ENCODE measurements at places on chromosomes 7 and 10.

DNA sequence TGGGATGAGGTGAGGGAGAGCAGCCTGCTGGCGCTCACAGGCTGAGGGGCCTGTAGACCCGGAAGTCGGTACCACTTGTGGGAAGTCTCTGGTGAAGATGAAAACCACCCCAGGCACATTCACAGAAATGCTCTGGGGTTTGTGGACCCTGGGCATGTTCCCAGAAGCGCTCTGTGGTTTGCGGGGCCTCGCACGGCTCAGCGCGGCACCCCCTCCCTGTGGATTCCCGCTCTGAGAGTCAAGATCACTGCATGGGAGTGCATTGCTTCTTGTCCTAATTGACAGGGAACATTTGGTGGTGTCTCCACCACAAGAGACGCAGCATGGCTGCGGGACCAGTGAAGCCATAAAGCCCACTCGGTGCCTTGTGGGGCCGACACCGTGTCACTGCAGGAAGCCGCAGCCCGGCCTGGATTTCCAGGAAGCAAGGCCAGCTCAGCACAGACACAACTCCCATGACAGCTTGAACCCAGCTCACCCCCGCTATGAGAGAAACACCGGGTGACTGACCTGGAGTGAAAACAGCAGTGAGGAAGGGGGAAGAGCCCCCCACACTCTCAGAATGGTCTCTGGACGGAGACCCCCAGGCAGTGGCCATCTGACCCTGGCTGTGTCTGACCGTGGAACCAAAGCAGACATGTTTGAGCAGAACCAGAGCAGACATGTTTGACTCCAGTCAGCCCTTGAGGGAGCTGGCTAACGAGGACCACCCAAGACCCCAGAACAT is 157.2 kb downstream of the PTPRN2 start:
- DNase-seq = no peak

GRCh38 chr10:19212590-19212989 is 164.0 kb downstream of the MALRD1 start:
- DNase-seq = no peak

GRCh38 chr7:140611641-140612040 is 29.0 kb downstream of the DENND2A start:
- no peak for DNase-seq

DNA sequence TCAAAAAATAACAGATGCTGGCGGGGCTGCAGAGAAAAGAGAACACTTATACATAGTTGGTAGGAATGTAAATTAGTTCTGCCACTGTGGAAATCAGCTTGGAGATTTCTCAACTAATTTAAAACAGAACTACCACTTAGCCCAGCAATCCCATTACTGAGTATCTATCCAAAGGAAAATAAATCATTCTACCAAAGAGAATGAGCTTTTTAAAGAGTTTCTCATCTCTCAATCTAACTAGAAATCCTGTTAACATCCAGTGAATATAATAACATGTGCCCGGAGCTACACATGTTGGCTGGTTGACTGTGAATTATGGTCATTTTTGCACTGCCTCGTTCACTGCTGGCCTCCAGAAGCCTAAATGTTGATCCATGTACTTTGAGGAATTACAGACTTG is 39.3 kb downstream of the BET1 start:
- no peak for DNase-seq

DNA sequence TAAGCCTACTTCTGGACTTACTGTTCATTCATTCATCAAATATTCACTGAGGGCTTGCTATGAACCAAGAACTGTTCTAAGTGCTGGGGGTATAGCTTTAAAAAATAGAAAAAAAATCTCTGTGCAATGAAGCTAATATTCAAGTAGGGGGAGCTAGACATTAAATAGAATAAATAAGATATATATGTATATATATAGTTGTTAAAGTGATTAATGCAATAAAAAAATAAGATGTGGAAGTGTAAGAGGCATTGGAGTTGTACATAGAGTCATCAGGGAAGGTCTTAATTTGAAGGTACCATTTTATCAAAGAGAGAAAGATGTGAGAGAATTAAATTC is 181.2 kb upstream of the AGR3 start:
- no peak for DNase-seq

GRCh38 chr7:92466682-92467081 is 11.1 kb downstream of the ERVW-1 start:
- DNase-seq = no peak

DNA sequence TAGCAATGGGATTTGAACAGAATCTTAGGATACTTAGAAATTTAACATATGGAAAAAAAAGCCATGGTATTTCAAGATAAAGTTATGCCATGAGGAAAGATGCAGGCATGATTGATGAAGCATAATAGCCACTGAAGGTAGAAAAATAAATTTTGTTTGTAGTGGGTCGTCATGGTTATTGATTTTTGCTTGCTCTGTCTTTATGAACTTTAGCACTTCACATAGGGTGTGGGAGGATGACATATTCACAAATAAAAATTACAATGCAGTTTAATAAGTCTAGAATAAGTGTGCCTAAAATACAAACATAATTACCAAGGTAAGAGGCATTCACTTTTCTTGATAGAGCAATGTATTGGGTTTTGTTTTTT is 129.1 kb upstream of the SEMA3E start:
- no peak for DNase-seq

DNA sequence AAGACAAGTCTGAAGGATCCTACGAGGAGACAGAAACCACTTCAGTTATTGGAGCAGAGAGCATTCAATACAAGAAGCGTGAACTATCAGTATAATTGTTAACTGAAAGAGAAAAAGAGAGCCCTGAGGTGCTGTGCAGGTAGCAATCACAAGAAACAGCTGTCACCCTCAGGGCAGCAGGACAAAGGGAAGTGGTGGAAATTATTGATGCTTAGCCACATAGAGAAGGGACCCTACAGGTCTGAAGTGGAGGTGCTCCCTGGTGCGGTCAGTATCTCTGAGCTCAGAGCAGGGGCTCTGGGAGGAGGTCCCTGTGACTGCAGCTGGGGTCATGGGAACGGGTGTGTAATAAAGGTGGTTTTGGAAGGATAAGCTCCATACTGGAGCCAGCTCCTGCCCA is 97.8 kb upstream of the KLF6 start:
- no peak for DNase-seq

GRCh38 chr7:23347033-23347681 is 48.0 kb downstream of the MALSU1 start:
- no peak for DNase-seq

DNA sequence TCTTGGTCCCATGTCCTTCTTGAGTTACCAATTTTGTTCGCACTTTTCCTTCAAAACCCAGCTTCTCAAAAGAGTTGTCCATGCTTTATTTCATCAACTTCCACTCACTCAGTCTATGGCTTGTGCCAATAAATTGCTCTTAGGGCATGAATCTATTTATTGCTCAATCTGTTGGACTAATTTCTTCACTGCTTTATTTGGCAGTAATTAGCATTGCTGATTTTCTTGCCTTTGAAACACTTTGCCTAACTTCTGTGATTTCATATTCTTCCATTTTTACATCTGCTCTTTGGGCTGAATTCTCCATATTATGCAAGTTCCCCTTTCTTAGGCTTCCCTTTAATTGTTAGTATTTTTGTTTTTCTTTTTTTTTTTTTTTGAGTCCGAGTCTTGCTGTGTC is 16.8 kb downstream of the DLD start:
- DNase-seq = no peak

GRCh38 chr7:20896996-20897395 is 110.3 kb upstream of the SP8 start:
- DNase-seq = no peak

- no peak for DNase-seq
These were observed 96.5 kb downstream of the ZMIZ1 start for GRCh38 chr10:79165070-79165778.

- DNase-seq = no peak
These were observed 28.8 kb downstream of the TMEM120A start for GRCh38 chr7:75965617-75966016.

DNA sequence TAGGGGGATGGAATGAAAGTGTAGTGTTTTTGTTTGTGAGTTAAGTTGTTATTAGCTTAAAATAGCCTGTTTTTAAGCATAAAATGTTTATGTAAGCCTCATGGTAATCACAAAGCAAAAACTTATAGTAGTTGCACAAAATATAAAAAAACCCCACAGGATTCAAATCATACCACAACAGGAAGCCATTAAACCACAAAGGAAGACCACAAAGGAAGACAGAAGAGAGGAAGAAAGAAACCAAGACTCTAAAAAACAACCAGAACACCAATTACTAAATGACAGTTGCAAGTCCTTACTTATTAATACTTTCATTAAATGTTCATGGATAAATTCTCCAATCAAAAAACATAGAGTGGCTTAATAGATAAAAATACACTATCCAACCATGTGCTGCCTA is 63.6 kb downstream of the ANKRD7 start:
- DNase-seq = peak; percentile 74

DNA sequence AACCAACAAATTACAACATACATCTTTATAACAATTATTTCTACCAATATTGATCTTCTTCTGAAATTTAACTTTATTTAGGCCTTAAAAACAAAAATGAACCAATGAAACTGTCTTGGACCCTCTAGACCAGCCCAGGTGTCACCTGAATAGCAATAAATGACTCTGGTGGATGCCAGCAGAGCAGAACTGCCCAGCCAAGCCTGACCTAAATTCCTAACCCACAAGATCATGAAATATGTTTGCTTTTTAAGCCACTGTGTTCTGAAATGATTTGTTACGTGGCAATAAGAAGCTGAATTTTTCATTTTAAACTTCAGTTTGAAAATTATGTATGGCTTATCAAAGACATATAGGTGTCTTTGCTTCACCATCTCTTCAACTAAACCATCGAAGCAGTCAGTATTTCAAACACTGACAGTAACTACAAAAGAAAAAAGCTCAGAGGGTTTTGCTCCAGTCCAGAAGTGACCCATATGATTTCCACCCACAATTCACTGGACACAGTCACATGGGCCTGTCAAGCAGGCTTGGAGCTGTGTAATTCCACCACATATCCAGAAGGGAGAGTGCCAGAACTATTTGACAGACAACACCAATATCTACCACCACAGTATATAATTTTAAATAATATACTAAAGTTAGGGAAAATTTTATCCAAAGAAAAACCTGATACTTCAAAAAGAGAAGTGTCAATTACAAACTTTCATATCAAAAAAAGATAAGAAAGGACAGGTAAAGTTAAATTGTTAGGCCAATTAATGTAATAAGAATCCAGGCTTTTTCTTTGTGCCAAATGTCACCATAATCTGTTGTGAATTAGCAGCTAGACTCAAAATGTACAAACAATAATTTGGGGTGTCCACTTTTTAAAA is 94.5 kb downstream of the KMT2C start:
- DNase-seq = peak; percentile 12

- DNase-seq = no peak
These were observed 124.0 kb downstream of the CELF2 start for GRCh38 chr10:11141571-11142091.

DNA sequence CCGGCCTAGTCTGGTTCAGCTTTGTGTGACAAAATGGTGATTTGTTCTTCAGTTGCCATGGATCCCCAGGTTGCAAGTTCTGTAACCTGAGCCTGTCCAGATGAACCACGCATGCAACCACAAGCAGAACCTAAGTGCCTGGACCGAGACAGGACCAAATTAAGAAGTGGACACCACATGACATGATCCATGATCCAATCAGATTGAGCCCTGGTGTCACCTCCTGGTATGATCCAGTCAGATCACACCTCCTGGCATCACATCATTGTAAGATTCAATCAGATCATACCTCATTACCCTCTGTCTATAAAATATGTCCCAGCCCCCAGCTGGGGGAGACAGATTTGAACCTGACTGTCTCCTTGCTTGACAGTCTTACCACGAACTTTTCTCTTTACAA is 70.0 kb downstream of the MALSU1 start:
- no peak for DNase-seq

- DNase-seq = peak; percentile 24
These were observed at the start of gene ADRB1 for GRCh38 chr10:114043532-114044246. ADRB1 (plus strand) TSS chr10:114043866; CDS start chr10:114044133, 267 bp downstream.

DNA sequence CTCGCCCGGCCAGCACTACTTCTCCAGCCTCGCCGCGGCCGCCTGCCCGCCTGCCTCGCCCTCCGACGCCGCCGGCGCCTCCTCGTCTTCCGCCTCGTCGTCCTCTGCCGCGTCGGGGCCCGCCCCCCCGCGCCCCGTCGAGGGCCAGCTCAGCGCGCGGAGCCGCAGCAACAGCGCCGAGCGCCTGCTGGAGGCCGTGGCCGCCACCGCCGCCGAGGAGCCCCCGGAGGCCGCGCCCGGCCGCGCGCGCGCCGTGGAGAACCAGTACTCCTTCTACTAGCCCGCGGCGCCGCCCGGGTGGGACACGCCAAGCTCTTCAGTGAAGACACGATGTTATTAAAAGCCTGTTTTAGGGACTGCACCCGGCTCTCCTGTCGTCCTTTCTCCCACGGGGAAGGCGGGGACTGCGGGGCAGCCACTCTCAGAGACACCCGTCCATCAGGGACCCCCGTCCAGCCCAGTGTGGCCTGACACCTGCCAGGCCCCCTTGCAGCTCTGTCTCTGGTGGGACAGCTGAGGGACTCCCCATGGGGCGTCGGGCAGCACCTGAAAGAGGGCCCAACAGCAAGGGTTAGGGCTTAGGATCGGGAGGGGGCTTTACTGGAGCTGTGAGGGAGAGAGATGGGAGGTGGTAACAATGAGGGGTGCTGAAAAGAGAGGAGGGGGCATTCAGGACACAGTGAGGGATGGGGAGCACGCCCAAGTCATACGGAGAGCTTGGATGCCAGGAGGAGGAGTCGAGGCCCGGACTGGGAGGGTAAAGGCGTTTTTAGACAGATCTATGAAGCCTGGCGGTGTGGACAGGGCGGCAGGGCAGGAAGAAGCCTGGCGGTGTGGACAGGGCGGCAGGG is 34.7 kb downstream of the SPDYE6 start:
- no peak for DNase-seq

DNA sequence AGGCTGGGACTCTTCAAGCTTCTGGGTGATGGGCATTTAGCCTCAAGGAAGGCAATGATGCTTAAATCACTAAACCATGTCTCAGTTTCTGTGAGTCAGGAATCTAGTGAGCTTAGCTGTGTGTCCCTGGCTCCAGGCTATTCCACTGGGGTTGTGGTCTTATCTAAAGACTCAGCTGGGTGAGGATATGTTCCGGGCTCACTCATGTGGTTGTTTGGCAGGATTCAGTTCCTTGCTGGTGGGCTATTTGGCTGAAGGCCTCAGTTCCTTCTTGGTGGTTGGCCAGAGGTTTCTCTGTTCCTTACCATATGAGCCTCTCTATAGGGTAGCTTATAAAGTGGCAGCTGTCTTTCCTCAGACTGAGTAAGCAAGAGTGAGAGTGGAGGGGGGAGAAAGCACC is 12.0 kb downstream of the EVX1 start:
- DNase-seq = no peak

GRCh38 chr10:21183025-21183424 is 285.9 kb upstream of the NEBL start:
- DNase-seq = no peak

GRCh38 chr10:90695915-90696676 is 161.7 kb downstream of the HTR7 start:
- DNase-seq = no peak
